Stimulated activated CD8-positive, alpha-beta memory T cell treated with anti-CD3 and anti-CD28 coated beads, Interleukin-7, amount 100 ng/mL, for 1 hour (primary cell): ENCODE measurements at places on chromosomes 5 and 9.

- no peak for DNase-seq
Observed at GRCh38 chr9:28799876-28800275, 1226.6 kb upstream of the C9orf72 start.

DNA sequence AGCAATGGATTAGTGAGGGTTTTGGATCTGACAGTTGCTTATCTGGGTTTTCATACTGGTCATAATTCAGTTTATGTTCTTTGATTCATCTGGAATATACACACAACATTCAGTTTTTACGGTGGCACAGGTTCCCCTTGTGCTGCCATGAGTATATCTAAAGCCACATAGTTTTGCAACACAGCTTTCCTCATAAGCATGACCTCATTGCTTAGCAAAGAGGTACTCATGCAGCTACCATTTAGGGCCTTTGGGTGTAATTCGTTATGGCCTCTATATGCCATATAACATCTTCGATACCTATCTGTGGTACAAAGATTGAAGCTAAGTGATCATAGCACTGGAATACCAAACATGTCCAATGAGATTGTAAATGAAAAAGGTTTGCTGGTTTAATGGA is 2.9 kb upstream of the RBM22 start:
- DNase-seq = no peak

DNA sequence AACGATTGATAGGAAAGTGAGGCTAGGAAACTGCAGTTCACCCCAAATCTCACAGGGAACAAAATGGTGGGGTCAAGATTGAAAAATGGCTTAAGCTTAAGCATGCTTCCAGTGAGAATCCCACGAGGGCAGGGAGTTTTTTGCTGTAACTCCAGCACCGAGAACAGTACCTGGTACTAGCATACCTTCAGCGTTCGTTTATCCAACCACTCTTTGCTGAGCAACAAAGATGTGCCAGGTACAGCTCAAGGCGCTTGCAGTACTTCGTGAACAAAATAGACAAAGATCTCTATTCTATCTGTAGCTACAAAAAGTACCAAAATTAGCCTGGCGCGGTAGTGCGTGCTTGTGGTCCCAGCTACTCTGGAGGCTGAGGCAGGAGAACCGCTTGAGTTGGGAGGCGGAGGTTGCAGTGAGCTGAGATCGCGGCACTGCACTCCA is 778 bp upstream of the PPP6C start:
- no peak for DNase-seq

DNA sequence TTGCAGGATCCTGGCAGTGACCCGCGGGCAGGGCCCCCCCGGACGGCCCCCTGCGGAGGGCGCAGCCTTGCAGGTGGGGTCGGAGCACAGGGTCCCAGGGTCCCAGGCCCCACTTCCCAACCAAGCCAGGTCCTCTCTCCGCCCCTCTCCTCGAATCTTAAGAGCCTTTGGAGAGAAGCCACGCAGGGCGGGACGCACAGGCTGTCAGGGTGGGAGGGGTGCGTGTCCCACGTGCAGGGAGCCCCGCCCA is 18.4 kb upstream of the EGFL7 start:
- no peak for DNase-seq

- no peak for DNase-seq
Observed at GRCh38 chr5:143980506-143980905, 168.5 kb downstream of the HMHB1 start.

DNA sequence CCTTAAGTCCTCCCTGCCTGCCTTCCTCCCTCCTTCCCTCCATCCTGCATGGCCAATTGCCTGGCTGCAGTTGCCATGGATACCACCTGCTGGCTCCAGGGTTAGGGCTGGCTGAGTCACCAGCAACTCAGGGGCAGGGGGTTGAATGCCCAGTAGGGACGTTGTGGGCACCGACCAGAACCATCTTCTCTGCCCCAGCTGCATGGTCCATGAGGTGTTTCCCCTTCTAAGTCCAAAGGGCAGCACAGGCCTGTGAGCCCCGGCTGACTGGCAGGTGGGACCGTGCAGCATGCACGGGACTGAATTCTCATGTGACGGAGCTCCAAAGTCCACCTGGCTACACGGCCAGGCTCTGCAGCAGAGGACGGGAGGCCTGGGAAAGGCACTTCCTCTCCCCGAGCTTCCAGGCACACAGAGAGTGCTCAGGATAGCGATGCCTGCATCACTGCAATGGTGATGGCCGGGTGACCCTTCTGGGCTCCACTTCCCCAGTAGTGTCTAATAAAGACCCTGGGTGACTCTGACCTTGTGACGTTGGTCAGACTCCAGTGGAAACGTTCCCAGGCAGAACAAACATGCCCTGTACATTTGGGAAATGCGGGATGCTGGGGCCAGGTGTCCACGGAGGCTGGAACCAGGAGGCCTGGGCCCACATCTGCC is 5.7 kb downstream of the ASS1 start:
- no peak for DNase-seq

- no peak for DNase-seq
Observed at GRCh38 chr9:134559013-134559412, 82.6 kb upstream of the COL5A1 start.

GRCh38 chr5:170252720-170253350 is 20.1 kb downstream of the C5orf58 start:
- no peak for DNase-seq

DNA sequence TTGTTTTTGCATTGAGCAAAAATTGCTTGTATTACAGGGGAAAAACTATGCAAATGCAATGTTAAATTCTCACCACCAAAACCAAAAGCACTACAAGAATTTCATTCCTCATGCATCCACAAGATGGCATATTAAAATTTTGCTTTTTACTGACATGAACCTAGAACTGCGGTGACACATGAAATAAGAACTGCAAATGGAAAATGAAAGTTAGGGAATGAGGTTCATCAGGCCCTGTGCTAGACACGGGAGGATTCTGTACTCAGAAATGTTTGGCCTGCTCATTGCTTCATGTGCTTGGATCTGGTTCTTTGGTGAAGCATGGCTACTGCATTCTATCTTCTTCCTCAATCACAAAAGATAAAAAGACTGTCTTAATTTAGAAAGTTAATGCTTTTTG is 9.1 kb upstream of the RFK start:
- DNase-seq = no peak

GRCh38 chr9:97382099-97382718 is 29.7 kb upstream of the TDRD7 start:
- no peak for DNase-seq

DNA sequence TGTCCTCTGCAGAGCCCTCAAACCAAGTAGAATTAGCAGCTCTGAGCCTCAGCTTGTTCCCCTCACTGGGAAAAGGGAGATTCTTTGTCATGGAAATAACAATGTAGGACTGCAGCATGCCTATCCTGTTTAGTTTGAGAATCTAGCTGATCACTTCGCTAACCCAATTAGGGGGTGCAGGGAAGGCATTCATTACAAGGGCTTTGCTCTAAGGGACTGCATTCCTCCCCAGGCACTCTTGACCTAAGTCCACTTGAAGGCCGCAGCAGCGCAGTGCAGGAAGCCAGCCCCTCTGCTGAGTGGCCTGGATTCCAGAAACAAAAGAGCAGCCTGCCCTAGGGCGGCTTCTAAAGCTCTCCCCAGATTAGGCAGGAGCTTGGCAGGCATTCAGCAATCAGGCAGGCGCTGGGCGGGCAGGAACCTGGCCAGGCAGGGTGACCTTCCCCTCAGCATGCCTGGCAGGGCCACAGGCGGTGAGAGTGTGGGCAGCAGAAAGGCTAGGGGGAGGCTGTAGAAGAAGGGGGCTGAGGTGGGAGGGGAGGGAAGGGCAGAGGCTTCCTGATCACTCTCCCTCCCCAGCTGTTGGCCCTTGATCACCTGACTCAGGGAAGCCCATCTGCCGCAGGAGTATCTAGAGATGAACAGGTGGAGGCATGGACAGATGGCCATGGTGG is 24.8 kb downstream of the CCNJL start:
- DNase-seq = no peak

GRCh38 chr5:31172881-31173280 is 20.6 kb upstream of the CDH6 start:
- no peak for DNase-seq

GRCh38 chr5:113614191-113614590 is 100.7 kb downstream of the YTHDC2 start:
- no peak for DNase-seq

DNA sequence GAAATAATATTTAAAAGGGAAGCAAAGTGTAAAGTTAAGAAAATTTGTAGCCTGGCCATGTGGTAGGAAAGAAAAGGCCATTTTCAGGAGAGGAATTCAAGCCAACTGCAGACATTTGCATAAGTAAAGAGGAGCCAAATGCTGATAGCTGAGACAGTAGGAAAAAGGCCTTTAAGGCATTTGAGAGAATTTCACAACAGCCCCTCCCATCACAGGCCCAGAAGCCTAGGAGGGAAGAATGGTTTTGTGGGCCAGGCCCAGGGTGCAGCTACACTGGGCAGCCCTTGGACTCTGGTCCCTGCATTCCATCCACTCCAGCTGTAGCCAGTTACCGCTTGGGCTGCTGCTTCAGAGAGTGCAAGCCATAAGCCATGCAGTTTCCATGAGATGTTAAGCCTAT is 1556.8 kb downstream of the EFNA5 start:
- no peak for DNase-seq

- no peak for DNase-seq
Observed at GRCh38 chr5:127865273-127865672, 162.1 kb downstream of the CCDC192 start.

- DNase-seq = no peak
Observed at GRCh38 chr5:172207511-172207910, 13.5 kb downstream of the EFCAB9 start.

DNA sequence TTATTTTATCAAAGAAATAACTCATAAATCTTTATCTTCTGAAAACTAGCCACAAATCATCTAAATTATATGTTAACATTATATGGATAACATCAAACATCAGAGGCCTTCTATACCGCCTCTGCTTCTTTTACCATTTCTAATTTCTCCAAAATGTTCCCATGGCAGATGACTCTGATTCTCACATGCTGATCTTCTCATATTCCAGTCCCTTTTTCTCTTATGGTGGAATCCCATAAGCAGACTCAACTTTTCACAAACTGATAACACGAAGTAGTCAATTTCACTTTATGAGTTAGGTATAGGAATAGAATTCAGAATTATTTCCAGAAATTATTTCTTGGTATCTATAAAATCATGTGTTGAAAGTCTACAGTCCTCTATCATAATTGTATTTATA is 212.3 kb downstream of the ENC1 start:
- DNase-seq = no peak

DNA sequence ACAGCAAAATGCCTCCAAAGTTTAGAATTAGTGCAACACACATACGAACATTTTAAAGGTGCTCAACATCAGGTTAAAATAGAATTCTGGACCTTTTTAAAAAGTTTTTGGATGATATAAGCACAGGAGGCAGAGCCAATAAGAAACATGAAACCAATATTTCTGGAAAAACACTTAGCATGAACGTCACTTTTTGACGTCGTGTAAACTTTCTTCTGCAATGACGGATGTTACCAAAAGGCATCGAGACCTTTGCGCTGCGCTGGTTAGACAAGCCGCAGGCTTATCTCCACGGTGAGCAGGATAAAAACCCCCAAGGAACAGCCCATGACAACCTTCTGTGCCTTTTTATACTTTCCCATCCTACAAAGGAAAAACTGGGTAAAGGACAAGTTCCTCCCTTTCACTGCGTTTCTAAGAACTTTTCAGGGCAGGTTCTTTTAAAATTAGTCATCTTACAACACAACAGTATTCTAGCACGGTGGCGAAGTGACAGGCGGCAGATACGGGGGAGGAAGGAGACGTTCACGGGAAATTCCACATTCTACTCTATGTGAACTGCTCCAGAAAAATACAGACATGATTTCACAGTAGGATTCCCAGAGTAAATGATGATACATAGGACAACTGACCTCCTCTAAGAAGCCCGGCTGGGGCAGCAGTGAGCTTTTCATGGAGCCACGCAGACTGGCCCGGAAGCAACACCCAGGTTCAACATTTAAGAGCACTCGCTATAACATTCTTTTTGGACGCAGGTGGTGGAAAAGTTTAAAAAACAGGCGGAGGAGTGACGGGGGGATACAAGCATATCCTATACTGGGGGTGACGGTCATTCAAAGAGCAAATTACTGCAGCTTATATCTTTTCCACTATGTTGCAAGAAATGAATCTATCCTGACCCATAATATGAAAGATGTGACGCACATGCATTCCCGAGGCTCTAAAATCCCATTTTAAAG is 52.4 kb downstream of the USP20 start:
- no peak for DNase-seq

DNA sequence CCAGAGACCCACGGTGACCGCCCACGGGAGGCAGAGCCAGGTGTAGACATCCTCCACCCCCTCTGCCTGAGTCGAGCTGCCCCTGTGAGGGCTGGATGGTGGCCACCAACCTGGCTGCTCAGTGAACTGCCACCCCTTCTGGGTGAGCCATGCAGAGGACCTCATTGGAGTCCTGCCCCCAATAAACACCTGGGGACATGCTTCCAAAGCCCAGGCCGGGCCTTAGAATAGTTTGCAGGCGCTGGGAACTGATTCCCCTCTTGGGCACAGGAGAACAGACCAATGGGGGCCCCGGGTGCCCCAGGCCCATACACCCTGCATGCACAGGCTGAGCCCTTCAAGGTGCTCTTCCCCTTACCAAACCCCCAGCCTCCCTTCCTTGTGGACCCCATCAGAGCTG is 38.1 kb upstream of the GFPT2 start:
- no peak for DNase-seq

GRCh38 chr5:120354126-120354525 is 110.0 kb upstream of the PRR16 start:
- DNase-seq = no peak

DNA sequence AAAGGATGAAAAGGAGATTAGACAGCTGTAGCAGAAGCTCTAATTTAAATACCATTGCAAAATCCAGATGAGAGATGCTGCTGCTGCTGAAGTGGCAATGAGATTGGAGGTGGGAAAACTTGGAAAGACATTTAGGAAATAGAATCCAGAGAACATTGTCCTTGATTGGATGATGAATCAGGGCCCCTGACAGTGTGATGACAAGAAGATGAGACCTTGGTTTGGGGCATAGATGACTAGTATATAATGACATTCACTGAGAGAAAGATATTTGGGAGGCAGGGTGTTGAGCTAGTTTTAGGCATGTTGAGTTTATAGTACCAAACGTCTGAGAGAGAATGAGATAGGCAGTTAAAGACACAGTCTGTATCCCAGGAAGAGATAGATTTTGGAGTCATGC is 311.5 kb upstream of the MPDZ start:
- no peak for DNase-seq

DNA sequence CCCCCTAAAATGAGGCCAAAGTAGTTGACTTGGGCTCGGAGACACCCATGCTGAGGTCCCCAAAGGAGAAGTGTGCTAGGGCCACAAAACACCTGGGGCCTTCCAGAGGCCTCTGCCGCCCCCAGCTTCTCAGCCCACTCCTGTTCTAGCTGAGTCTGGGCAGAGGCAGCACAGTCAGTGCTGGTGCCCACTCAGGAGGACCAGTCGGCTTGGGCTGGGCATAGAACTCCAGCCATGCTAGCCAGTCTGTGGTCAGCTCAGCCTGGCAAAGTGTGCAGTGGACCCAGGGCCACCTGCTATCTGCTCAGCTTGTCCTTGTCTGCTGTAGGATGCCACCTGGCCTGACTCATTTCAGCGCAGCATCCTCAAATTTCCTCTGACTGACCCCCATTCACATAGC is 254.6 kb downstream of the FSTL4 start:
- DNase-seq = no peak
